SJSA1 (cell line): ENCODE measurements at places on chromosomes 2 and 18.
A peak's percentile ranks its signal among the peaks of the same experiment; 100 is the strongest.

- DNase-seq, result no peak
These were observed 189.6 kb upstream of the RMP24 start for GRCh38 chr18:35782926-35783325.

- no peak for DNase-seq
These were observed 133.5 kb downstream of the TMEM182 start for GRCh38 chr2:102895376-102895775.

DNA sequence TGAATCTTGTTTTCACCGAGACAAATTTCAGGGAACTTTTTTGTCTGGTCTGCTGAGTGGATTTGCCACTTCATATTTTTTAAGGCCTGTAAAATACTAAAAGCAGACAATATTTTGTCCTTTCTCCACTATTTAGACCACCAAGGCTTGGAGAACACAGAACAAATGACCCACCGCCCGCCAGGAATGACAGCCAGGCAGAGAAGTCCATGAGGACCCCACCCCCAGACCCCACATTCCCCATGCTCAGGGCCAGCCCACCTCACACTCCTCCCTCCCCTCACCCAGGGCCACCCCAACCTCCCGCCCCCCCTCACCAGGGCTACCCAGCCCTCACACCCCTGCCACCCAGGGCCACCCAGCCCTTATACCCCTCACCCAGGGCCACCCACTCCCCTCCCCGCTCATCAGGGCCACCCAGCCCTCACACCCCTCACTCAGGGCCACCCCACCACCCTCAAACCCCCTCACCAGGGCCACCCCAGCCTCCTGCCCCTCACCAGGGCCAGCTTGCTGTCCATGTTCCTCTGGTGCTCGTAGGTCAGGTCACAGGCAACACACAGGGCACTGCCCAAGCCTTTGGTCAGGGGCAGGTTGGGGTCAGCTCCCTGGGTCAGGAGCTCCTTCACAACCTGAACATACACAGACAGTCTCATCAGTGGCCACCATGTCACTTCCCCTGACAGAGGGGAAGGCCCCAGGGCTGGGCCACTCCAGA lies 50.6 kb downstream of the ANKMY1 start:
- DNase-seq, result no peak

DNA sequence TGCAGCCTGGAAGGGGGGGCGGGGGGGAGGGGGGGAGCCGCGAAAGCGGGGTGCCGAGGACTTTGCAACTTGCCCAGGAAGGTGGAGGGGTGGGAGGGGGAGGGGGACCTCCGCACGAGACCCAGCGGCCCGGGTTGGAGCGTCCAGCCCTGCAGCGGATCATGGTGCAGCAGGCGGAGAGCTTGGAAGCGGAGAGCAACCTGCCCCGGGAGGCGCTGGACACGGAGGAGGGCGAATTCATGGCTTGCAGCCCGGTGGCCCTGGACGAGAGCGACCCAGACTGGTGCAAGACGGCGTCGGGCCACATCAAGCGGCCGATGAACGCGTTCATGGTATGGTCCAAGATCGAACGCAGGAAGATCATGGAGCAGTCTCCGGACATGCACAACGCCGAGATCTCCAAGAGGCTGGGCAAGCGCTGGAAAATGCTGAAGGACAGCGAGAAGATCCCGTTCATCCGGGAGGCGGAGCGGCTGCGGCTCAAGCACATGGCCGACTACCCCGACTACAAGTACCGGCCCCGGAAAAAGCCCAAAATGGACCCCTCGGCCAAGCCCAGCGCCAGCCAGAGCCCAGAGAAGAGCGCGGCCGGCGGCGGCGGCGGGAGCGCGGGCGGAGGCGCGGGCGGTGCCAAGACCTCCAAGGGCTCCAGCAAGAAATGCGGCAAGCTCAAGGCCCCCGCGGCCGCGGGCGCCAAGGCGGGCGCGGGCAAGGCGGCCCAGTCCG lies 540 bp downstream of the SOX11 start:
- DNase-seq, result no peak

GRCh38 chr2:74522516-74522915 lies 3.5 kb downstream of the DQX1 start:
- DNase-seq, result peak; percentile 37

DNA sequence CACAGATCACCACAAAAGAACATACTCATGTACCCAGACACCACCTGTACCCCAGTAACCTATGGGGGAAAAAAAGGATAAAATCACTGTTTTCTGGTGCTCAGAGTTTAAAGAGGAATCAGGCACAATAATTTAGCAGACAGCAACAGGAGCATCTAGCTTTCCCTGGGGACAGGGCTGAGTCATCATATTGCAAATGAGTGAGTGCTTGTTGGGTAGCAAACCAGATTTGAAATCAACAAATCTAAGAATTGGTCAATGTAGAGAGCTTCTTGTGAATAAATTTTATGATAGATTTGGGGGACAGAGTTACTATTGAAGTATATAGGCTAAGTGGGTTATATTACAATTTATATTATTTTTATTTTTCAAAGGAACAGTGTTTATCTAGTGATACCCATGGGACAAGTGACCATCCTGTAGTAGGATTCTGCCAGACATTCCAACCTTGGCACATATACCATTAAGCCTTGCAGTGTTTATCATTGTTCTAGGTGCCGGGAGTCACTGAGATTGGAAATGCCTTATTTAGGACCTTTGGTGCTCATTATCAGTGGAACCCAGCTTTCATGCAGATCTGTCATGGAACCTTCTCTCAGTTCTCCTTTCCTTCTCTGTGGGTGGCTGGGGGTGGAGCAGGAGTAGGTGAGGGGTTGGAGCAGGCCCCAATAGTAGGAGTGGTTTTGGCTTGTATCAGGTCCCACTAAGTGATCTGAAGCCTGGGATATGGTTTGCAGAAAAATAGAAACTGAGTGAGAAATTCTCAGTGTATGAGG lies 117.2 kb downstream of the CERS6 start:
- no peak for DNase-seq

DNA sequence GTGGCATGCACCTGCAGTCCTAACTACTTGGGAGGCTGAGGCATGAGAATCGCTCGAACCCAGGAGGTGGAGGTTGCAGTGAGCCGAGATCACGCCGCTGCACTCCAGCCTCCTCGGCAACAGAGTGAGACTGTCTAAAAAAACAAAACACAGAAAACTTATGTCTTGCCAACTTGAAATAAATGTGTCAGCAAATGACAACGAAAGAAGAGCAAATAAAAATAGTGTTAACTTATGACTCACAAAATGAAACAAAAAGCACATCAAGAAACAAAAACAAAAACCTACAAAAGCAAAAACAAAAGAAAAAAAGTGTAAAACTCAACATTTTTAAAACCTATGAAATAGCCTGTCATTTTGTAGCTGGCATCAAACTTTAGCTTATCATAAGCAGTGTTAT lies 65.2 kb downstream of the KCNH7 start:
- DNase-seq, result no peak

GRCh38 chr2:26739514-26739913 lies 24.6 kb upstream of the SLC35F6 start:
- no peak for DNase-seq

- DNase-seq, result no peak
These were observed 12.5 kb upstream of the DOK6 start for GRCh38 chr18:69388222-69388621.

DNA sequence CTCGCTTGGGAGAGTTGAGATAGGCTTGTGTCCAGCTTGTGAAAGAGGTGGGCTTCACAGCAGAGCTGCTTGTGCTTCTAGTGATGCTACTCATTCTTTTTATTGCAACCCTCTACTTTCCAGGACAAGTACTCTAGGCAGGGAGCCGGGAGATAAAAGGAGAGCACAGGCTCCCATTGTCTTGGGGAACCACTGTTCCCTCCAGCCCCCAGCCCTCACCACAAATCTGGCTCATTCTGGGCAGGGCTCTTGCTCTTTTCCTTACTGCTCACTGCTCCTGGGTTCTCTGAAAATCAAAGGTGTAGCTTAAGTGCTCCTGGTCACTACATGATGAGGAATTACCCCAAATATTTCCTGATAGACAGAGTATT lies 81.4 kb downstream of the CABYR start:
- DNase-seq, result no peak

DNA sequence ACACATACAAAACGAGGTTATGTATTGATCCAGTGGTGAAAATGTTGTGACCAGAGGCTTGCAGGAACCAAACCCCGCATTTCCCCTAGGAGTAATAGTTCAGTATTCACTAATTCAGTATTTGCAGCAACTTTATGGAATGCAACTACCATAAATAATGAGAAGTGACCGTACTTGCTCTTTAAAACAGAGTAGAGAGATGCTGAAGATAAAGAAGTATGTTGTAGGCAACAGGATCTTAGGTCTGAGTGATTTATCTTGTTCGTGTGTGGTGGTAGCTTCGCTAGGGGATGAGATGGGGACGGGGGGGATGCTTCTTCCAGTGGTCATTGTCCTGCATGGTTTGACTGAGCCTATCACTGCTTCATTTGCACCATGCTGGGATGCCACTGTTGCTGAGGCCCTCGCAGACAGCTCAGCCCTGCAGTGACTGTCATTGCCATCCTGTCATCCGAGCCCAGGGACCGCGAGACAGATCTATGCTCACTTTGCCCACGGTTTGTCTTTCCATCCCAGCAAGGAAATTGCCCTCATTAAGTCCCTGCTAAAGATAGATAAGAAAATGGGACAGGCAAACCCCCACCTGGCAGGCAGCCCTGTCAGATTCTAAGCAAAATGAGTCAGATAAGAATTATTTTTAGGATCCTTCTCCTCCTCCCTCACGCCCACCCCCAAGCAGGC lies 181.3 kb downstream of the CTIF start:
- DNase-seq, result no peak

DNA sequence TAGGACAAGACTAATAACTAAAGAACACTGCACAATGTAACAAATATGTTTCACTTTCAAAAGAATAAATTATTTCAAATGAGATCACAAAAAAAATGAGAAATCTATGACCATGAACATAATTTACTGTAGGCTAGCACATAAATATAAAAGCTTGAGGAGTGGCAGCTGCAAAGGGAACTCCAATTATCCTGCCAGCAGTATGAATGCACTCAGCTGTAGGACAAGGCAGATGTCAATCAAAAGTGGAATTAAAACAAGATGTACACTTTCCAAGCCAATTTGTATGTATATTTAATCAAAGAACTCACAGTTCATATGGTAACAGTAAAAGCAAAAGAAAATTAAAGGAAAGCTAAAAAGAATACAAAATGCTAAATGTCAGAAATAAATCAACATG lies 76.6 kb upstream of the NCKAP5 start:
- no peak for DNase-seq

GRCh38 chr2:96837575-96837974 lies 6.2 kb downstream of the ANKRD23 start:
- no peak for DNase-seq

DNA sequence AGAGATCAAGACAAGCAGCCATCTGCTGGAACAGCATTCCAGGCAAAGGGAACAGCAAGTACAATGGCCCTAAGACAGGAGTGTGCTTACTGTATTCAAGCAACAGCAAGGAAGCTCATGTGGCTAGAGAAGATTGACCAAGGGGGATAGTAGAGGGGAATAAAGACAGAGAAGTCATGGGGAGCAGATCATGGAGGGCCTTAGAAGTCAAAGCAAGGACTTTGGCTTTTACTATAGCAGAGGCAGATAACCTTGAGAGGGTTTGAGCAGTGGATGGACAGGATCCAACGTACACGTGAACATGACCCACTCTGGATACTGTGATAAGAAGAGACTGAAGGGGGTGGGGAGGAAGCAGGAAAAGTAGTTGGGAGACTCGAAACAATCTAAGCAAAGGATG lies 26.9 kb downstream of the SP5 start:
- DNase-seq, result no peak

DNA sequence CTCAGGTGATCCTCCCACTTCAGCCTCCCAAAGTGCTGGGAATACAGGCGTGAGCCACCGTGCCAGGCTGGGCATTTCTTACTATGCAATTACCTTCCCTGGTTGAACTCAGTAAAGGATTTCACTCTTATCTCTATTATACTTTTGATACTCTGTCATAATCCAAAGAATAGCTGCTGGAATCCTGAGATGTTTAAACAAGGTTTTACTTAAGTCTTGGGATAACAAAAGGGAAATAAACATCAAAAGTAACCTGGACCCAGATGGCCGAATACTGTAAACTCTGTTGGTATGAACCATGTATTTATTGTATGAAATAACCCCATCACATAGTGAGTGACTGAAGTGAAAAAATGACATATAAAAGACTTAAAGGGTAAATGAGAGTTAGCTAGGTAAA lies 11.9 kb upstream of the DLX2 start:
- DNase-seq, result no peak

DNA sequence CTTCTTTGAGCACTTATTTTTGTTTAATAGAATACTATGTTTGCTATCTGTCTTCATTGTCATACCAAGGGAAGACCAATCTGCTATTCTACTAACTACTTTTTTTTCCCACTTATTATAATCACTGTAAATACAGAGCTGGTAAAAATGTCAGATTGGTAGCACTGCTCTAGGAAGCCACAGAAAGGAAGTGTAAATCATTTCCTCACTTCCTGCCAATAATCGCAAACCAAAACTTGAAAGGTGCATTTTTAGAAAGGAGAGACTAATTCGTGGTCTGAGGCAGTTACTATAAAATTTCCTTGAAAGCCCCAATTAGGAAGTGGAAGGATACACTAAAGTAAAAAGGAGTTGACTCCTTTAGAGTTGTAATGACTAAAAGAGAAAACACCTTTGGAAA lies 13.9 kb upstream of the THSD7B start:
- DNase-seq, result no peak

GRCh38 chr2:200733713-200734198 lies 78.0 kb upstream of the BZW1 start:
- DNase-seq, result no peak
